ENCODE measurements at places on chromosomes 2 and 18.

DNA sequence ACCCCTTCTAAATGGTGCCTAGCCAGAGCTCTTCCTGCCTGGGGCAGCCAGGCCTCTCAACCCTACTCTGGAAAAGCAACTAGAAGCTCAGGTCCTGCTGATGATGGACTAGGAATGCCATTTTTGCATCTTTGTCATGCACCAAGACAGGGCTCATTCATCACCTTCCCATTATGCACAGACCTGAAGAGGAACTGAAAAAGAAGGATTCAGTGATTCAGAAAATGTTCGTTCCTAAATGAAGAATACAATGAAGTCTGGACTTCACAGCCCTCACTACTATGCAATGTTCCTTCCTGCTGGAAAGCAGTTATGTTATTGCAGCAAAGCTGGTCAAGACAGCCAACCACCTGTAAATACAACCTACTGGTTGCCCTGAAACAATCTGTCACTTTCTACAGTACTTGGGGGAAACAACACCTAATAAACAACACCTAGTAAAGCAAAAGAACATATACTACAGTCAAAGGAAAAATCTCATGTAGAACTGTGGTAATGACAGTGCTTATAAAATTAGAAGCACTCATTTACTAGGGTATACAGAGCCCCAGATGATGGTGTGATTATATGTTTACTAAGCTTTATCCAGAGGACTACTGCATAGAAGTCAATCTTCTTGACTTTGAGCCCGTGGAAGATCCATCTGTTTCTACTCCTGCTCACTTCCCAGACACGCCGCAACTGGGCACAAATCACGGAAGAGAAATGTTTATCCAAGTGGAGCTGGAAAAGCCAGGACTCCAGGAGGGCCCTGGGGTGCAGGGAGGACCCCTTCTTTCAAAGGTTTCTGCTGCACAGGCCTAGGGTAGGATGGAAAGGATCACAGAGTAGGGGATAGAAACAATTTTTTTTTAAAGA, 103.1 kb upstream of the THOC1 start:
- no peak for DNase-seq

DNA sequence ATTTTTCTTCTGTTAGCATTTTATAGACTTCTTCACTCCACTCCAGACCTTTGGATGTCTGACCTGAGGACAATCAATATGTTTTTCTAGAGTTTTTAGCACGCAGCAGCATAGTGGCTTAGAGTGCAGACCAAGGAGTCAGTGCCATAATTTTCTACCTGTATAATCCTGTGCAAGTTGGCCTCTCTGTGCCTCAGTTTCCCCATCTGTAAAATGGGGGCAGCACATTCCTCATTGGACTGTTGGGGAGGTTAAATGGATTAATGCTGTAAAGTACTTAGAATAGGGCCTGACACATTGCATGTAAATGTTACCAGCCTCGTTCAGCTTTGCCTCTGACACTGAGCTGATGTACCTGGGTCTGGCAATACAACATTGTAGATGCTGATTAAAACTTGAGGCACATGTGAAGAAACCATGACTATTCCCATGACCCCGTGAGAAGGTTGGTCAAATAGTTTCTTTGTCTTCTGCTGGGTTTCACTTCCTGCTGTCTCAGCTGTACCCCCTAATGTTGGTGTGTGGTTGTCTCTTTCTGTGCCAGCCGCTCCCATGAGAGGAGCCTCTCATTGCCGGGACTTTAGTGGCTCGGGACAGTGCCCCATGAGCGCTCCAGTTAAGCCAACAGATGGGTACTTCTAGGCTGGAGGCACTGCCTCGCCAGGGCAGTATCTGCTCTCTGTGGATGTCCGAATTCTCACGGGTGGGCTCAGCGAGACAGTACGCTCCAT, 125.3 kb downstream of the SH3RF3 start:
- no peak for DNase-seq

DNA sequence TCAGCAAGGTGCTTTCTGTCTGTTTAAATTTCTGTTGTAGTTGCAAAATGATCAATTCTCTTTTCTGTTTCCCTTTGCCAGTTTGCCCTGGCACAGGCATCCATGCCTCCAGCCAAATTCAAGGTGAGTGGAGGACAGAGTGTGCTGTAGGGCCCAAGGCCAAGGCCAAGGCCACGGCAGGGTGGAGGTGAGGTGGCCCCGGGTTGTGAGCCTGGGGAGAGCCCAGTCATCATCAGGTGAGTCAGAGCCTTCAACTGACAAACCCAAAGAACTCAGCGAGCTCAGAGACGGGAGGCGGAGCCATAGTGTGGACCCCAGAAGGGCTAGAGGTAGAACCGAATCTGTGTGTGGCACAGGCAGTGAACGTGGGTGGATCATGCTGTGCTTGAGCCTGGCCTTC, 55.7 kb downstream of the BCL2L11 start:
- DNase-seq, result no peak

- no peak for DNase-seq
Observed at GRCh38 chr2:189164746-189165145, 14.8 kb downstream of the COL5A2 start.

DNA sequence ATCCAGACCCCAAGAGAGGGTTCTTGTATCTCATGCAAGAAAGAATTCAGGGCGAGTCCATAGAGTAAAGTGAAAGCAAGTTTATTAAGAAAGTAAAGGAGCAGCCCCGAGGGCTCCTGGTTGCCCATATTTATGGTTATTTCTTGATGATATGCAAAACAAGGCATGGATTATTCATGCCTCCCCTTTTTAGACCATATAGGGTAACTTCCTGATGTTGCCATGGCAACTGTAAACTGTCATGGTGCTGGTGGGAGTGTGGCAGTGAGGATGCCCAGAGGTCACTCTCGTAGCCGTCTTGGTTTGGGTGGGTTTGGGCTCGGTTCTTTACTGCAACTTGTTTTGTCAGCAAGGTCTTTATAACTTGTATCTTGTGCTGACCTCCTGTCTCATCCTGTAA, 750.2 kb upstream of the FANCL start:
- no peak for DNase-seq

GRCh38 chr2:190353537-190353899, 10.1 kb downstream of the INPP1 start:
- DNase-seq, result no peak

DNA sequence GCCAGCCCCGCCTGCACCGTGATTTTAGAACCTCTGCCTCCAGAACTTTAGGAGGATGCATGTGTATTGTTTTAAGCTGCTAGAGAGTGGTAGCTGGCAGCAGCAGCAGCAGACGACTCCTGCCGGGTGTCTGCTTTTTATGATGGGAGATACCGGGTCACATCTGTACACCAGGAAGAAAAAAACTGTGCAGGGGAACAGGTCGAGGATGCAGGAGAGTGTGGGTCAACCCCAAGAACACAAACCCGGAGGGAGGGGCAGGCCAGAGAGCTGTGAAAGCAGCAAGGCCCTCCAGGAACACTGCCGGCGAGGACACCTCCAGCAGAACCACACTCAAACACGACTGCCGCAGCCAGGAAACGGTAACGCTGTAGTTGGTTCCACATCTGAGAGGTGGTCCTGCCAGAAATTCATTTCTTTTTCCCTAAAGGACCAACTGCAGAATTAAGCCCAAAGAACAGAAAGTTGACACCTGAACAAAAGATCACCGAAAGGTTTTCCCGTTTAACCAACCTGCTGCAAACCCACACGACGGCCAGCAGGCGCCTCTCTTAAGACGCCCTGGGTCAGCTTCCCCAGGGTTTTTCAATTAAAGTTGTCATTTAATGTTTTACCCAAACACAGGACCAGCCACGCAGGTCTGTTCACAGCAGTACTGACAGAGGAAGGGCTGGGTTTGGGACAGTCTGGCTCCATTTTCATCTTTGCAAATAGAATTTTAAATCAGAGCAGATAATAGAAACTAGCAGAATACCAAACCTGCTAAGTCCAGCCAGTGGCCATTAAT, 60.5 kb downstream of the NDUFA10 start:
- DNase-seq, result peak; percentile 38

DNA sequence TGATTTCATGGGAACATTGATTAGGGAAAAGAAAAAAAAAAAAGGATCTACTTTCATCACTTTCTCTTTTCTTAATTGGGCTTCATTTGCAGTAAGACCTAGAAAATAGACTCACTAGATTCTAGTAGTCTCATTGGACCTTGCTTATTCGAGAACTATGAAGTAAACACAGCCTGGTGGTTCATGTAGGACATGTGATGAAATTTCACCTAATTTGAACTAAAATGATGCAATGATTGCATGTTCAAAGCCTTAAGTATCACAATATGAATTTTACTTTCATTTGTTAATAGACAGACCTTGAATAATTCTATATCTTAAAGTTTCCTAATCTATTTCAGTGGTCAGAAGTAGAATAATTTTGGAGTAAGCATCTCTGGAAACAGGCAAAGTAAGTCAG, 688.9 kb upstream of the NRXN1 start:
- DNase-seq, result no peak

DNA sequence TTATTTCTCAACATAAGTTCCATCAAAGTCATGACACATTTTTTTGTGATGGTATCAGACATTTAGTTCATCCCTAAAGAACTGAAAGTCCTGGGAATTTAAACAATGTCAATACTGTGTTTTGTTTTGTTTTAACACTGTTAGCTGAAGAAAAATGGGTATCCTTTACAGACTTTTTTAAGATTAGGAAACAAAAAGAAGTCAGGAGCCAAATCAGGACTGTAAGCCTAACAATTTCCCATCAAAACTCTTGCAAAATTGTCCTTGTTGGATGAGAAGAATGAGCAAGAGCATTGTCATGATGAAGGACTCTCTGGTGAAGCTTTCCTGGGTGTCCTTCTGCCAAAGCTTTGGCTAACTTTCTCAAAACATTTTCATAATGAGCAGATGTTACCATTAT, 69.4 kb downstream of the SRD5A2 start:
- no peak for DNase-seq

DNA sequence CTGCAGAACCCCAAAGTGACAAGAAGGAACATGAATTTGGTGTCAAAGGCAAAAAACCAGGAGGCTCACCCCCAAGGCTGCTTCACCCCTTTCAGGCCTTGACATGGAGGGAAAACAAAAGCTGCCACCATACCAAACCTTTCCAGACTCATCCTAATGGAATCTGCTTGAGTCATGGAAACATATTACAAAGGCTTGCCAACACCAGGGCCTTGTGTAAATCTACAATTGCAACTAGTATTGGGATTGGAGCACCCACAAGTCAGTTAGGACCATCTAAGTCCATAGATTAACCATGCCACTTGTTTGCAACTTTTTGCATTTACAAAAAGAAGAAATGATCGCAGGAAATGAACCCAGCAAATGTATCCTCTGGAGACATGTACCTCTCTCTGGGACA, 297.6 kb downstream of the CDCA7 start:
- no peak for DNase-seq

DNA sequence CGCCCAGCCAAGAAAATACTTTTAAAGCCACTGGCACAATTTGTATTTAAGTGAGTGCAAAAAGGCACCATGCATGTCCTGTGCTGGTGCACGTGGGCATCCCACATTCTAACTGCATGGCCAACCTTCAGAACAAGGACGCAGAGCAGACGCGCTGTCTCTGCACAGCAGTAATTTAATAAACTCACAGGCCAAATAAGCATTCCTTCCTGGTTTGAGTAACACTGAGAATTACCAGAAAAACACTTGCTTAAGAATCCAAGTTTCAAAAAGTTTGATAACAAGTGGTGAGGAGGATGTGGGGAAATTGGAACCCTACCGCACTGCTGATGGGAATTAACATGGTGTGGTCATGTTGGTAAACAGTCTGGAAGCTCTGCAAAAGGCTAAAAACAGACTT, 38.7 kb downstream of the RPL31 start:
- DNase-seq, result no peak

- DNase-seq, result no peak
Observed at GRCh38 chr18:830315-830901, 18.4 kb upstream of the YES1 start.

All from sciatic nerve (tissue), 2 donors.